Esophagus squamous epithelium (tissue), 5 donors: ENCODE measurements at places on chromosomes 12 and 14.

DNA sequence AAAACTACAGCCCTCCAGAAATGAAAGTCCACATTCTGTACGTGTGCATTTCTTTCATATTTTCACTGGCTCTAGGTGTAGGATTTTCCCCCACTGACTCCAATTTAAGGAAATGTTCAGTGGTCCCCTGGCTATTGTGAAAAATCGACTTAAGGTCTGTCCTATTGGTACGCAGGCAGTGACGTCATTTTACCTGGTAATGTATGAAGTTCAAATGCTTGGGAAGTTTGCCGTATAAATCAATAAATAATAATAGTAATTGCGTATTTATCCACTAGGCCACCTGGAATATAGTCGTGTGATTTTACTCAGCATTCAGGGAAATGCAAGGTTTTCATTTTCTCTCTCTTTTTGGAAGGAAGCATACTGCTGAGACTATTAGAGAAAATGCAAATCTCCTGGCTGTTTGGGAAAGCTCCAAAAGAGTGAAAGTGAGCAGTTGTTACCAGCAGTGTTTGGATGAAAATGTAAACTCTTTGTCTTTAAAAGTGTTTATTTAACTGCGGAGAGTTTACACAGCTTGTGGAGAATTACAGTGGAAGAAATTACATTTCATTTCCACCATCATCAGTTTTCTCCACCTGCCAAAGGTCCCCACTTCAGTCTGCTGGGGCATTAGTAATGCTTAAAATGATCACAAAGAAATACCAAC lies 107.0 kb downstream of the EXOC5 start:
- DNase-seq: no peak

DNA sequence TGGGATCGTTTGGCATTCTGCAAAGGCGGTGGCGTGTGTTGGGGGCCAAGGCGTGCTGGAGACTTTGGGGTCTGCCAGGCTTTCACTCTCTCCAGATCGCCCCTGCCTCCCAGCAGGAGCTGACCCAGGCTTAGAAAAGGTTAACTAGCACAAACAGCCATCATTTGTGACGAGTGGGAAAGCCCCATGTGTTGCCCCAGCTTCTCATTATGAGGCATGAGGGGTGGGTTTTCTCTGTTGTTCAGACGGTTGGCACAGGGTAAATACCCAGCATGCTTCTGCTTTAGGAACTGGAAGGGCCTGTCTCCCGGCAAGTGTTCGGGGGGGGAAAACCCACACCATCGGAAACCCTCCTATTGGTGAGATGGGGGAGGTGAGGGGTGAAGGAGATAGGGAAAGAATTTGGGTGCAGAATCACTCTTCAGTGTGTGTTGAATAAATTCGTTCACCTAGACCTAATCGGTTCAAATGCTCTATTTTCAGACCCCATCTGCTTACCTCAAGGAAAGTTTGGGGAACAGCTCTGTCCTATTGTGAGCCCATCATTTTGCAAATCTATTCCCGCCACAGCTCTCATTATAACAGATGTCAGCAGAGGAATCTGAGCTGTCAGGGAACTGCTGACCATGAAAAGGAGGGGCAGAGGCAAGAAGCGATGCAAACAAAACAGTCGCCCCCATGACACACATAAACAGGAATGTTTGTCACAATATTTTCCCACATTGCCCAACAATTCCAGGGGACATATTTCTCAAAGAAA lies 34.7 kb upstream of the C12orf42 start:
- no peak for DNase-seq

DNA sequence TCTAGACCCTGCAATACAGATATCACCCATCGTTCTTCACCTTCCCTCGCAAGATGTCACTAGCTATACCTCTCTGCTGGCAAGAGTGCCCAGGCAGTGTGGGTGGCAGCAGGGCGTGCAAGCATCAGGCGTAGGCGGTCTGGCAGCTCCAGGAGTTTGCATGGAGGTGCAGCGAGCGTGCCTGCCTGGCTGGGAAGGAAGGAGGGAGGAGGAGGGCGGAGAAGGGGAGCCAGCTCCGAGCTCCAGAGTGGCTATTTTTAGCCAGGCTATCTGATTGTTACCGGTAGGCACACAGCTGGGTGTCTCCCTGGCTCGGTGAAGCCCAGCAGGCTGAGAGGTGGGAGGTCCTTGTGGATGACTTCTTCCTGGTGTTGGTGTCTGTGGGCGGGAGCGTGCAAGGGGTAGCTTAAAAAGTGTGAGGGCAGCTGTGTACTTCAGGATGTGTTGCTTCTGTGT lies 6.2 kb downstream of the FOXJ2 start:
- no peak for DNase-seq

GRCh38 chr12:53290661-53291060 lies 4.7 kb upstream of the PFDN5 start:
- DNase-seq: no peak

DNA sequence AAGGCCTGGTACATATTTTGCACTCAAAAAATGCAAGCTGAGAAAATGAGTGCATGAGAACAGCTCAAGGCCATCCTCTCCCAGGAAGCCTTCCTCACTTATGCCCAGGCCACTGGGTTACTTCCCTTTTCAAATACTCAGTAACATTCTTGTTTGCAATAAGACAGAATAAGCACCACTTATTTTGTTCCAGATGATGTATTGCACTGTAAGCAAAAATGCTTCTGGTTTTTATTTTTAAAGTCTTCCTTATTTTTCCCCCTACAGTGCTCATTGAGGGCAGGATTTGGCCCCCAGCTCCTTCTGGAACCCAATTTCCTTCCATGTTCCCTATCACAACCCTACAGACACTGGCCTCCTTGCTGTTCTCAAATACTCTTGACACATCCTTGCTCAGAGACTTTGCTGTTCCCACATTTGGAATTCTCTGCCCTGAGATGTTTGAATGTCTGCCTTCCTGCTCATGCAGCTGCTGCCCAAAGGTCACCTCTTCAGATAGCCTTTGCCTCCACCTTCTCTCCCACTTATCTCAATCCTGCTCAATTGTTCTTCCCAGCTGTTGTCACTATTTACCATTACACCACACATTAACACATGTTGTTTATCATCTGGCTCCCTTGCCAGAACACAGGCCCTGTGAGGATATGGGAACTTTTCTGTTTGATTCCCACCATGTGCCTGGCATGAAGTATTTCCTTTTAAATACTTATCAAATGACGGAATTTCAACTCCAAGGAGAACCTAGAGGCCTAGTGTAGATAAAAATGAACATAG lies 49.9 kb downstream of the IFNG start:
- DNase-seq: no peak

DNA sequence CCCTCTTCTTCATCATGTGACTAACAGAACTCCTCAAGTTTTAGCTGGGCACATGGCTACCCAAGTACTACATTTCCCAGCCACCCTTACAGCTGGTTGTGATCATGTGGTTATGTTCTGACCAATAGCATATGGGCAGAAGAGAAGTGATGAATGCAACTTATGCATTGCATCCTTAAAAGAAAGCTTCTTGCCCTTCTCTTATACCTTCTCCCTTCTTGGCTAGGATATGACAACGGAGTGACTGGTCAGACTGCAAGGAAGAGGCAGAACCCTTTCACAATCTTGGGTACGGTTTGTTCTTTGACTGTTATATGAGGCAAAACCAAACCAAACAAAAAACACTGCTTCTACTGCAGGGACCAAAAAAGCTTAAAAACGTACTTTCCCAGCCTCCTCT lies 66.5 kb upstream of the MAX start:
- no peak for DNase-seq

DNA sequence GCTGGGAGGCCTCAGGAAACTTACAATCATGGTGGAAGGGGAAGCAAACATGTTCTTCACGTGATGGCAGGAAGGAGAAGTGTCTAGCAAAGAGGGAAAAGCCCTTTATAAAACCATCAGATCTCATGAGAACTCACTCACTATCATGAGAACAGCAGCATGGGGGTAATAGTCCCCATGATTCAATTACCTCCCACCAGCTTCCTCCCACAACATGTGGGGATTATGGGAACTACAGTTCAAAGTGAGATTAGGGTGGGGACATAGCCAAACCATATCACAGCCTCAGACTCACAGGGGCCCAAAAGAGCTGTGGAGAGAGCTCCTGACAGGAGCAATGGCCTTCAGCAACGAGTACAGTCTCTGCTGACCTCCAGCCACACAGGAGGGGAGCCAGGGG lies 151.4 kb downstream of the GXYLT1 start:
- DNase-seq: no peak

DNA sequence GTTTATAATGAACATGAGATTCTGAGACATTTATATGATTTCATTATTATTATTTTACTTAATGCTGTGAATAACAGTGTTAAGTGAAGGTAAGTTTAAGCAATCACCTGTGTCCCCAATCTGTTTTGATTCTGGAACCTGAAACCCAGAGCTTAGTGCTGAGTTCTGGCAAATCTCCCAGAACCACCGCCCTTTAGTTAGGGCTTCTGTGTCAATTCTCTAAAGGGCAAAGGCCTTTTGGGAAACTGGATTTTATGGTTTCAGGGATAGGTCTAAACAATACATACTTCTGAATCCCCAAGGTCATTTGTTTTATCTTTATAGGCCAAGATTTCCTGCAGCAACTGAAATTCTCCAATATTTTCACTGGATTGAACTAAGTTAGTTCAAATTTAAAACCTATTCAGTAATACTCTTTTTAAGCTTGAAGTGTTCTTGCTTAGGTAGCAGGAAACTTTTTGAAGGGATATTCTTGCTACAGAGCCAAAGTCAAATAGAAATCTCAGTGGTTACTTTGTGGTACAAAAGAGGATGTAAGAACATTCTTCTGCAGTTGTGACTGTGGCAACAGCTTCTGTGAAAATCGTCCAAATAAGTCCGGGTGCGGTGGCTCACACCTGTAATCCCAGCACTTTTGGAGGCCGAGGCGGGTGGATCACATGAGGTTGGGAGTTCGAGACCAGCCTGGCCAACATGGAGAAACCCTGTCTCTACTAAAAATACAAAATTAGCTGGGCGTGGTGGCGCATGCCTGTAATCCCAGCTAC lies 10.0 kb upstream of the PKP2 start:
- no peak for DNase-seq

DNA sequence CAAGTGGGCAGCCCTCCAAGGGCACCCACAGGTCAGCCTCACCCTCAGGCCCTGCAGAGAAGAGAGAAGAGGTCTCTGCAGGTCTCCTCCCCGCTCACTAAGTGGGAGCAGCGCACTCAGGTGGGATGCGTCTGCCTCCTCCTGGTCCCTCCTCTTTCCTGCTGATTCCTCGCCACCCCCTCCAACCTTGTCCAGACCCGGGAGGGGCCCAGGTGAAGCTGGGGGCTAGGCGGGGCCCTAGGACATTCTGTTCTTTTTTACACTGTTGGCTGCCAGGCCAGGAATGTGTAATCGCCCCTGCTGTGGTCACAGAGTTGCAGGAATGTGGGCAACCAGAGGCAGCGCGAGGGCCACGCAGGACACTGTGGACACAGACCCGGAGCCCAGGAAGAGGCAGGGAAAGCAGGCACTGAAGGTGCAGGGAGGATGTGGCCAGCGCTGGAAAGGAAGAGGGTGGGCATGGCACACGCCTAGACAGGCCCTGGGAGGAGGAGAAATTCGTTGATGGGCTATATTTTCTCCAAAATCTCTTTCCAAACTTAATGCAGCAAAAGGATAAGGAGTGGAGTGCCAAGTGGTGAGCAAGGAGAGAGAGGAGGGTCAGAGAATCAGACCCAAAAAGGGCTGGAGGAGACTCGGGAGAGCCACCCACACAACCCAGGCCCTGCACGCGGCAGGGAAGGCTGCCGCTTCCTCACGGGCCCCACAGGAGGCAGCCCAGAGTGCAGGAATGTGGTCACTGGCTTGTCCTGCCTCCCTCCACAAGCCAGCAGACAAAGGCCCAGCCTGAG lies 911 bp upstream of the SCNN1A start:
- DNase-seq: no peak

GRCh38 chr14:69617796-69618195 lies 6.4 kb downstream of the SUSD6 start:
- no peak for DNase-seq
